ENCODE measurements at places on chromosomes 4 and X.

DNA sequence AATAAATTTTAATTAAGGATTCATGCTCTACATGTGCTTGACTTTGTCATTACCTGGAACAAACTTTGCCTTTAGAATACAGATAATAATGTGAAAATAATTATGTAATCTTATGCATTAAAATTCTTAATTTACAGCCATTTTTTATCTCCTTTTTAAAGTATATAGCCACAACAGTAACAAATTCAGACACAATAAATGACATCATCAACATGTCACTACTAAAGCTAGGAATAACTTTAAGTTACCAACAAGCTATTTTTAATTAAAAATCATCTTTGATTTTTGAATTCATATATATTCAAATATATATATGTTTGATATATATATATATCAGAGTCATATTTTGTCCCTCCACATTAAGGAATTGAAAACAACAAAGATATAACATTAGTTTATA is 107.7 kb downstream of the MAD2L1 start:
- no peak for DNase-seq

DNA sequence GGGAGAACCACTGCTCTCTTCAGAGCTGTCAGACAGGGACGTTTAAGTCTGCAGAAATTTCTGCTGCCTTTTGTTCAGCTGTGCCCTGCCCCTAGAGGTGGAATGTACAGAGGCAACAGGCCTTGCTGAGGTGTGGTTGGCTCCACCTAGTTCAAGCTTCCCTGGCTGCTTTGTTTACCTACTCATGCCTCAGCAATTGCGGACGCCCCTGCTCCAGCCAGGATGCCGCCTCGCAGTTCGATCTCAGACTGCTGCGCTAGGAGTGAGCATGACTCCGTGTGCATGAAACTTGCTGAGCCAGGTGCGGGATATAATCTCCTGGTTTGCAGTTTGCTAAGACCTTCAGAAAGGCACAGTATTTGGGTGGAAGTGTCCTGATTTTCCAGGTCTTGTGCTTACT is 70.9 kb downstream of the MAGEB5 start:
- DNase-seq = no peak

DNA sequence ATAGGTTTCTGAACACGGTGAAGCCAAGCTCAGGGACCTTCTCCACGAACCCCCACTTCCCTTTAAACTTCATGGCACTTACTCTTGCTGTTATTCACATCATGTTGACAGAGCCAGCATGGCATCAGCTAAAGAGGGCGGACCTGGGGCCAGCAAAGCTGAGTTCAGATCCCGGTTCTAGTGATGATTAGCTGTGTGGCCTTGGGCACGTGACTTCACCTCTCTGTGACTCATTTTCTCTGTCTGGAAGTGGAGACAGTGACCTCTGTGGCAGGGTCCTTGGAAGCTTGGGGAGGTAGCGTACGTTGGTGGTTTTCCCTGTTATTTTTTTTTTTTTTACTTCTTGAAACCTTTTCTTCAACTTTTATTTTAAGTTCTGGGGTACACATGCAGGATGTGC is 13.4 kb downstream of the EVC start:
- DNase-seq = no peak

GRCh38 chr4:6153874-6154273 is 46.5 kb downstream of the JAKMIP1 start:
- no peak for DNase-seq

- no peak for DNase-seq
These were observed 198.0 kb downstream of the GABRG1 start for GRCh38 chr4:45925809-45926208.

DNA sequence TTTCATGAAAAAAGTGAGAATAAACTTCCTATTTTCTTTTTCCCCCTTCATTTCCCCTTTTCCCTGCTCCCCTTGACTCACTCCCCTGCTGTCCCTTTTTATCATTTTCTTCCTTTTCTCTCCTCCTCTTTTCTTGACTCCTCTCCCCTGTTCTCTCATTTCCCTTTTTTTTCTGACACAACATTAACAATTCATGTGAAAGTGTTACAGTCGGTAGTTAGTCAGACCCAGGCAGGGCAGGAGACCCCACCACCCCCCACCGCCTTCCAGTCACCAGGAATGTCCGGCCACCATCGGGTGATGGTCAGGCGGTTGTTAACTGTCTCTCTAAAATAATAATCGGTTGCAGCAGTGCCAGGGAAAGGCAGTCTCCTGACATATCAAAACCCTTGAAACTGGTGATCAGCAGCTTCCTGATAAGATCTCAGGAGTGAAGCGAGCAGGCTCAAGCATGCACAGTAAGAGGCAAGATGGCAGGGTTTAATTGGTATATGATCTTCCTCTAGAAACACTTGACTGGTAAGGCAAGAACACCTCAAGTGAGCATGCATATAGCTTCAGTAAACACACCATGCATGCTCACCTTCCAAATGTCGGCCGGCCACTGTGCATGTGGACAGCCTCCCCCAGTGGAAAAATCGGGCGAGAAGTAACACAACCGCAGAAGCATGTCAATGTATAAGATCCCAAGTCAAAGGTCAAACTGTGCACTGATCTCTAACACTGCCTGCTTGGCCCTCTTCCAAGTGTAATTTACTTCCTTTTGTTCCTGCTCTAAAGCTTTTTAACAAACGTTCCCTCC is 191.4 kb downstream of the NDST4 start:
- DNase-seq = no peak

DNA sequence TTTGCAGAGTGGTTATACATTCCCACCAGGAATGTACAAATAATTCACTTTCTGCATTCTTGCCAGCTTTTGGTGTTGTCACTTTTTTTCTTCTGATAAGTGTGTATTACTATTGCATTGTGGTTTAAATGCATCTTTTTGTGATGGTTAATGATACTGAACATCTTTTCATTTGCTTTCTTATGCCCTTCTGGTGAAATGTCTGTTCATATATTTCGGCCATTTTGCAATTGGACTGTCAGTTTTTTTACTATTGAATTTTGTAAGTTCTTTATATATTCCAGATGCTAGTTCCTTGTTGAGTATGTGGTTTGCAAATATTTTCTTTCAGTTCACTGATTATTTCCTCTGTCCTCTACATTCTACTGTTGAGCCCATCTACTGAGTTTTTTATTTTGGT is 19.4 kb upstream of the BMP2K start:
- DNase-seq = no peak

GRCh38 chrX:9867226-9867625 is 81.0 kb downstream of the SHROOM2 start:
- no peak for DNase-seq

DNA sequence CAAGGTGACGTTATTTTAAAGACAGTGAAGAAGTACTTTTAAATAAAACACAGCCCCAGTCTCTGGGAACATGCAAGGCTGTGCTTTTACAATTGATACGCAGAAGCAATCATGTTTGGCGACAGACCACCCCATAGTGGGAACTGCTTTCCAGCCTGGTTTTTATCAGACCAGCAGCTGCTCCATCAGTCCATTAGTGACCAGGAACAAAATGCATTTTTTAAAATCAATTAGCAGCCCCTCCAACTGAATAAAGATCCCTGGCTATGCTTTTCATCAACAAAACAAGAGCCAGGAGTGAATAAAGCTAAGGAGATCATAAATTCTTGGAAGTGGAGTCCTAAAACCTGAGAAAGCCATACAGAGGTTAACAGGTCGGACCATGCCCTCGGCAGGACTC is 153.0 kb upstream of the TENM3 start:
- no peak for DNase-seq

GRCh38 chrX:86369847-86370630 is 221.8 kb downstream of the DACH2 start:
- no peak for DNase-seq

GRCh38 chr4:48190839-48191238 is 56.8 kb upstream of the TXK start:
- no peak for DNase-seq
